ENCODE measurements at places on chromosomes 1 and 21.

- DNase-seq, result no peak
Observed at GRCh38 chr1:151653397-151653796, 41.5 kb downstream of the SNX27 start.

- no peak for DNase-seq
Observed at GRCh38 chr1:66478116-66478515, 55.8 kb upstream of the SGIP1 start.

DNA sequence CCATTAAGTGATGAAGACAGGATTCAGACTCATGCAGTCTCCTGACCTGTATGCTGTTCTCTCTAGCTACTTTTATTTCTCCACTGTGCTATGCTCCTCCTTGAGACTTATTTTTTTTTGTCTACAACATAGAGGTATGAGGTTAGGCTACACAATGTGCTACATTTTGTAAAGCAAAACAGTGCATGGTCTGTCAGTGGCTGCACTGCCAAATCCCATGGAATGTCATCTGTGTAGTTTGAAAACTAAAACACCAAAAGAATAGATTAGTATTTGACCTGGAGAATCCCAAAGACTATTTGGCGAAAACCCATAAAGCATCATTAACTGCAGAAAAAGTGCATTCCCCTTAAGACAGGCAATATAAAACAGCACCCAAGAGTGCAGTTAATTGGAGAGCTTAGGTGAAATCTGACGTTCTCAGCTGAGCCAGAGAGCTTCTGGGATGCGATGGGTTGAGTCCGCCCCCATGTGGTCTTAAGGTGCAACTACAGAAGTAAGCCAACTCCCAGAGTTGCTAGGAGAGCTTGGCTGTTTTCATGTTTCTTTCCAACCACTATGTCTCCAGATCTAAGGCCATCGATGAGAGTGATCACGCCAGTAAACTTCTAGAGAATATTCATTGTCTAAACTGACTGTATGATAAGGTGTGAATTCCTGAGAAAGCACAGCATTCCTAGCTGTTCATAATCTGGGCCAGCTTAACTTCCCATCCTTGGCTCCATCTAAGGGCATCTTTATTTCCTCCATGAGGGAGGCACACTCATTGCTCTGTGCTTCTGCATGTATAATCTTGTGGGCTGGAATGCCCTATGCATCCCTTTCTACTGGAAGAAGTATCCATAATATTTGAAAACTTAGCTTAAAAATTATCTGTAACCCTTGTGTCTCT lies 20.7 kb upstream of the CYP2J2 start:
- DNase-seq, result no peak

GRCh38 chr1:206923009-206923960 lies 1.5 kb upstream of the FCMR start:
- no peak for DNase-seq

DNA sequence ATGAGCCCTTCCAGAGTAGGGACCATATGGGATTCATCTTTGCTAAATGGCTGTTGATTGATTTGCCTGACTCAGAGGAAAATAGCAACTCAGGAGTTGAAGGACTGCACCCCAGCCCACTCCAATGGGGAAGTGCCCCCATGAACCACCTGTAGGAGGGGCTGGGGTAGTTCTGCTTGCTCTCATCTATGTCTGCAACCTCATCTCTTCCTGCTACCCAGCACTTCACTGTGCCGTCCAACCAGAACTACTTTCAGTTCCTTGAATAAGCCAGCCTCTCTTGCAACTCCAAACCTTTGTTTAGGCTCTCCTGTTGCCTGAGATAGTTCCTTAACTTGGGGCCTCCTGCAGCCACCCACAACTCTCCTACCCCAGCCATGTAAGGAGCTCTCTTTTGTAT lies 26.6 kb downstream of the BEND5 start:
- no peak for DNase-seq

DNA sequence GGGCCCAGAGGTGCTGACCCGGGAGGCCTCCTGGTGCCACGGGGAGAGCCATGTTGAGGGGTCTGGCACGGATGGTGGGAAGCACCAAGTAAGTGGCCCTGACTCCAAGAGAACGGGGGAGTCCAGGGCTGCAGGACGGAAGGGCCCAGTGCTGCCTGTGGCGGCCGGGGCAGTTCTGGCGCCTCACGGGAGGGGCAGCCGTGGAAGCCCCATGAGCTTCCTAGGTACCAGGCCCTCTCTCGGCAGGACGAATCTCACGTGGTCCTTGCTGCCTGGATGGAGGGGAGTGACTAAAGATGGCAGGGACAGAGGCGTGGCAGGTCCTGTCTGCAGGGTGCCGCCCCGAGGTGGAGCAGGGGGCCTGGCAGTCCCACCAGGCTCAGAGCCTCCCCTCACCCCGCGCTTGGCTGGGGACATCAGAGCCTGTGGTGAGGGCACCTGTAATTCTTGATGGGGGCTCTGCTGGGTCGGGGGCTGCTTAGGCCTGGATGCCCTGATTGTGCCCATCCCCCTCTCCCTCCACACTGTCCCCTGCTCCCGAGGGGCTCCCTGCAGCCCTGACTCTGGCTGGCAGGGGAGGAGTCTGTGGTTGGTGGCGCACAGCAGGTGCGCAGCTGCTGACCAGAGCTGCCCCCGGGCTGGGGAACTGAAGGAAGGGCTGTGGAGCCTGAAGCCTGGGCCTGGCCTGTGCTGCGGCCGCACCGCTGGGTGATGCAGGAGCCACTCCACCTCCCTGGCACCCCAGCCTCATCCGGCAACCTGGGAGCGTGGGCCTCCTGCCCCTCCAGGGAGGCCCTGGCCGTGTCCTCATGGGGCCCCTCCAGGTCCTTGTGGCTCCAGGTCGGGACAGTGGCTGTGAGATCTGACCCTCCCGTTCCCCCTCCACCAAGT lies 31.4 kb downstream of the POFUT2 start:
- DNase-seq, result no peak

DNA sequence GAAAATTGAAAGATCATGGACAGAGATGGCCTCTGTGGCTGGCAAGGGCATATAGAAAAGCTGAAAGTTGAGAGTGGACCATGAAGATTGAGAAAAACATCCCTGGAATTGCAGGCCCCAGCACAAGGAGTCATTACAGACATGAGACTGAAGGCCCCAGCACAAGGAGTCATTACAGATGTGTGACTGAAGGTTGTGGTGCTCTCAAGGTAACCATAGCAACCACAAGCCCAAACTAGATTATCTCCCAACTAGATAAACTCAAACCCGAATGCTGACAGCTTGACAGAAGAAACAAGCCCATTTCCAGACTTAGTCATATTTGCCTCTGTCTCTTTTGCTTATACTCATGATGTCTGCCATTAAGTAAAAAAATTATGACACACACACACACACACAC lies 1252.1 kb upstream of the ADGRL4 start:
- DNase-seq, result no peak

DNA sequence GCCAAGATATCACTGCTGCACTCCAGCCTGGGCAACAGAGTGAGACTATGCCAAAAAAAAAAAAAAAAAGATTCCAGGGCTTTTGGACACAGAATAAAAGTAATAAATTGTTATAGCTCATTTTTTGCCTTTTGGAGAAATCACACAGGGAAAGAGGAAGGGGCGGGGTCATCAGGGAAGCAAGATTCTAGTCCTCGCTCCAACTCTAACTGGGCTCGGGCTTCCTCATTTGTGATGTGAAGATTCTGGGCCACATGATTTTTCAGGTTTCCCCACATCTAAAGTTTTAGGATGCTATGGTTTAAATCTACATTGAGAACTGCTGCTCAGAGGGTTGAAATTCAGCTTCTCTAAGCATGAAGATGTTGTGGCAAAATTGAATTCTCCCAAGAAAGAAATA lies 179.3 kb upstream of the PLXNA2 start:
- no peak for DNase-seq

DNA sequence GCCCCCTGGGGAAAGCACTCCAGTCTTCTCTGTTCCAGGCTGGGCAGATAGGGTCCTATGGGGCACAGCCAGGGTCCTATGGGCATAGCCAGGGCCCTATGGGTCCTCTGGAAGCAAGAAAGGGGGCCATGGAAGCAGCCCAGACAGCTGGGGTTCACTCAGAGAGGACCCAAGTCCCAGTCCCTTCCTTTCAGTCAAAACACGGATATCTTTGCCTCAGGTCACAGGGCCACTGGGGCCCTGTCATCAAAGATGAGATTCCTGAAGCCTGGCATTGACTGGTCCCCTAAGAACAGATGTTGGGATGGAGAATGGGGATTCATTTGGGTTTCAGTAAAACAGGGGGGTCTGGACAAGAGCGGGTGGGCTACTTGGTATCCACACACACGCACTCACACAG lies 8.5 kb downstream of the IGSF8 start:
- no peak for DNase-seq

- no peak for DNase-seq
Observed at GRCh38 chr1:62367005-62367557, 47.8 kb upstream of the KANK4 start.

DNA sequence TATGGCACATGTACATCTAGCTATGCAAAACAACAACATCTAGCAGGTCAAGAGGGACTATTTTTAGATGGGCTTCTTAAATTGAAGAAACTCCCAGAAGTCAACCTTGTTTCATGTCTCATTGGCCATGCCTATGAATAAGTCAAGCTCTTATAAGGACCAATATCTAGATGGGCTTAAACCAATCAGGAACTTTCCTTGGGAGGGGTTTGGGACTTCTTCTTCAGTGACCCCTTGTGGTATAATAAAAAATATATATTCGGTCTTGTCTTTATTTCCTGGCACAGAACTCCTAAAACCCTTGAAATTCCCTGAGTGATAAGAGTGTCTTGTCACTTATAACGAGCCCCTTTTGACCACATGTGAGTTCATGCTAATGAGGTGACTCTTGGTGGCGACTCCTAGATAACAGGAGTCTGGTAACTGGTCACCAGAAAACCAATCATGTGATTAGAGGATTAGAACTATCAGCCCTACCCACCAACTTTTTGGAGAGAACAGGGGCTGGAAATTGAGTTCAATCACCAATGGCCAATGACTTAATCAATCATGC lies 218.3 kb downstream of the HHIPL2 start:
- DNase-seq, result no peak
